Dermis microvascular lymphatic vessel endothelial cell (primary cell): ENCODE measurements at places on chromosomes 7 and 10.

DNA sequence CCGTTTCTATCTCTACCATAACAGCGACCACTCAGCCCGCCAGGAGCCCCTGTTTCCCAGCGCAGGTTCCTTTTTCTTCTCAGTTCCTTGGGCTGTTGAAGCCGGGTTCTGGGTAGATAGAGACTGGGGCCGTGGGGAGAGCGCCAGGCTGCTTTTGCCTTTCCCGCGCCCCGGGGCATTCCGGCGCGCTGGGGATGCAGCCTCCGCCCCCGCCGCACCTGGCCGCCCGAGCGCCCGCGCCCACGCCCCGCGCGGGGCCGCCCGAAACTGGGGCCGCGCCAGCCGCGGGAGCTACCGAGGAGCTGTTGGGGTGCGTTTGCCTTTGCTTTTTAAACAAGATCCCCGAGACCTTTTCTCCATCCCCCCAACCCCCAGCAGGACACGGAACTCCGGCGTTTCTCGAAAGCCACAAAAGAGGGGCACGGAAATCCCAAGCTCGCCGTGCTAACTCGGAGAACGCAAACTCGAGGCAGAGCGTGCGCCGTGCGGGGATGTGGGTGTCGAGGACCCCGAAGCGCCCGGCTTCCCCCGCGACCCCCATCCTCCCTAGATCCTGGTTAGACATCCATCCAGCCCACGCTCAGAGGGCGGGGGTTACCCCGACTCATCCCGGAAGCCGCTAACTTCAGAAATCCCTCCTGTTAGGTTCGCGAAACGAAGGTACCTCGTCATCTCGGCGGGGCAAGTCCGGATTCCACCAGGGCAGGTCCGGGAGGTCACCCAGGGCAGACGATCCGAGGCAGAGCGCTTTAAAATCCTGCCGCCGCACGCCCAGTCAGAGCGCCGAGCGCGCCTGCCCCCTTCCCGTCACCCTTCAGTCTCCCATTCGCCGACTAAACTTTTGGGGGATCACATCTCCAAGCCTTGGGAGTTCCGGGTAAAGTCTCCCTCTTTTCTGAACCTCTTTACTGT, 1.0 kb downstream of the GRM8 start:
- DNase-seq = no peak

DNA sequence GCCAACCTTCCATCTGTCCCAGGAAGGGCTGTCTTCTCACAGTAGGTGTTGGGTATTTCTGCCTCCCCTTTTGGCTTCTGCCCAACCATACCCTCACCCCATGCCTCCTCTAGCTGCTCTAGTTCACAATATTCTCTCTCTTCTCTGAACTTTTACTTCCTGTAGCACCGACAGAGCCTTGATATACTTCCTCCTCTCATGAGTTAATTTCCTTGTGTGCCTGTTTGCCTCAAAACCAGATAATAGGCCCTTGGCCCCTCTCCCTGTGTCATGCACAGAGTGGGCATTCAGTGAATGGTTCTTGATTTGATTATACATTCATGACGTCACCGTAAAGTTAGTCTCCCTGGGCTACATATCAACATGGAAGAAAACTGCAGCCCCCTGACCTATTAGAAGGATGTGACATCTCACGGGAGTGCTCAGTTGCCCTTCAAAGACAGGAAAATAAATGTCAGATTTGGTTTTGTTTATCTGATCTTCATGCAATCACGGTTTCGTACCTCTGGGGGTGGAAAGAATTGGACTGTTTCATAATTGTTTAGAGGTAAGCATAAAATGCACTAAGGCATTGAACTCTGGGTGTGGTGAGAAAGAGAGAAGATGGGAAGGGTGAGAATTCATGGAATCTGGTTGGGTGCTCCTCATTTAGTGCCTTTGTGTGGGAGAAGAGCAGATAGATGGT, 127.7 kb downstream of the ITIH5 start:
- DNase-seq = no peak

DNA sequence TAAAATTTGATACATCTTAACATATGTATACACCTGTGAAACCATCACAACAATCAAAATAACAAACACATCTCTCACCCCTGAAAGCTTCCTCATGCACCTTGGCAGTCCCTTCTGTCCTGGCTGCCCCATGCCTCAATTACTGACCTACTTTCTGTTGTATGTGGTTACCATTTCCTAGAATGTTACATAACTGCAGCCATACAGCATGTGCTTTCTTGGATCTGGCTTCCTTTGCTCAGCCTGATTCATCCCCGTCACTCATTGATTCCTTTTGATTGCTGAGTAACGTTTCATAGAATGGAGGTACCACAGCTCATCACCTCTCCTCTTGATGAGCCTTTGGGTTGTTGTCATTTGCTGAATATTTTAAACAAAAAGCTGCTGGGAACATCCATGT, 165.3 kb downstream of the CELF2 start:
- DNase-seq = no peak

GRCh38 chr7:2217716-2218443, 14.9 kb downstream of the MAD1L1 start:
- no peak for DNase-seq

GRCh38 chr7:92769394-92769699, 67.0 kb downstream of the CDK6 start:
- DNase-seq = no peak

- DNase-seq = no peak
Measured at GRCh38 chr10:47286116-47286505, 13.9 kb upstream of the GDF10 start.

- DNase-seq = no peak
Measured at GRCh38 chr7:36726806-36727503, 2.7 kb upstream of the AOAH start.

DNA sequence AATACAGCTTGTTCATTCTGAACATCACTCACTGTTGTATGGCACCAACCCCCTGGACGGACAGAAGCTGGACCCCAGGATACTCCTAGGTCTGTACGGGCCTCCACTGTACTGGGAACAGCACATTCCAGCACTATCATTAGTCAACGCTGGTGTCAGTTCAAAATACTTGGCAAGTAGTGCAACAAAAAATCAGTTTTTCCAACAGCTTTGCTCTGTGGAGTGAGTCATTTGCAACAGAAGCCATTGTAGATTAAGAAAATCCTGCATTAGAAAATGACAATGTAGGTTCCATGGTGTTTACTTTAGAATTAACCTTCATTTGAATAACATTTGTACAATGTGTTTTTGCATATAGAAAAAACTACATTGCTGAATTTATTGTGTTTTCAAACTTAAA, 266.6 kb downstream of the HDAC9 start:
- DNase-seq = no peak

DNA sequence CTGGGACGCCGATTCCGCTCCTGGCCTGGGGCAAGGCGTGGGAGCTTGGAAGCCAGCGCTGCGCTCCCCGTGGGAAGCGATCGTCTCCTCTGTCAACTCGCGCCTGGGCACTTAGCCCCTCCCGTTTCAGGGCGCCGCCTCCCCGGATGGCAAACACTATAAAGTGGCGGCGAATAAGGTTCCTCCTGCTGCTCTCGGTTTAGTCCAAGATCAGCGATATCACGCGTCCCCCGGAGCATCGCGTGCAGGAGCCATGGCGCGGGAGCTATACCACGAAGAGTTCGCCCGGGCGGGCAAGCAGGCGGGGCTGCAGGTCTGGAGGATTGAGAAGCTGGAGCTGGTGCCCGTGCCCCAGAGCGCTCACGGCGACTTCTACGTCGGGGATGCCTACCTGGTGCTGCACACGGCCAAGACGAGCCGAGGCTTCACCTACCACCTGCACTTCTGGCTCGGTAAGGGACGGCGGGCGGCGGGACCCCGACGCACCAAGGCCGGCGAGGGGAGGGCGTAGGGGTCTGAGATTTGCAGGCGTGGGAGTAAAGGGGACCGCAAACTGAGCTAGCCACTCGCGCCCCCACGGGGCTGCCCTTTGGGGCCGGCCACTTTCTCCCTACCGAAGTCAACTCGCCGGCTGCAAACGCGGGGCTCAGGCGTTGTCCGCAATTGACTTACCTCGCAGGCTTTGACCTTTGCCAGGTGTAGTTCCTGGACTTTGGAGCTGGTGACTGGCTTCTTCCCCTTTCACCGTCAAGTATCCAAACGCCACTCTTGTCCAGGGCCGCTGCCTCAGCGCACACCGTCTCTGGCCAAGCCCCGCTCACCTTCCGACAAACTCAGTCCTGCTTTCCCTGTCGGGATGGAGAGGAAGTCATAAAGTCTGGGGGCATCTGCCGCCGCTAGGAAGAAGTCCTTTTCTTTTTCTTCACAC, at the start of gene SCIN:
Gene SCIN, plus strand, starts transcription at position 187 of the 928 bp plus-strand sequence. Its CDS starts 67 bp downstream, at position 254.
- no peak for DNase-seq

DNA sequence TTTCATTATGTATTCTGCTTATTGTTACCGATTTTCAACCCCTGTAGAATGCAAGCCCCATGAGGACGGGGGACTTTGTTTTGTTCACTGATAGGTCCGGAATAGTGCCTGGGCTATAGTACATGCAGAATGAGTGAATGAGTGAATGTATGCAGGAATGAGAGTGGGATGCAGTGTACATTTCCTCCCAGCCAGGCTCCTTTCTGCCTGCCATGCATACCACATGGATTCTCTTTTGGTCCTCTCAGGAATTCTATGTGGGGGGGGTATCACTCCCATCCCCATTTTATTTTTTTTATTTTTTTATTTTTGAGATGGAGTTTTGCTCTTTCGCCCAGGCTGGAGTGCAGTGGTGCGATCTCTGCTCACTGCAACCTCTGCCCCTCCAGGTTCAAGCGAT, 16.7 kb downstream of the TRIM56 start:
- no peak for DNase-seq

GRCh38 chr7:133535308-133535707, 282.4 kb downstream of the EXOC4 start:
- no peak for DNase-seq

GRCh38 chr10:44886966-44887365, 24.2 kb upstream of the TMEM72 start:
- no peak for DNase-seq

GRCh38 chr7:101956130-101956529, 138.7 kb downstream of the CUX1 start:
- peak; percentile 58 for DNase-seq

- peak; percentile 96 for DNase-seq
Measured at GRCh38 chr7:112080441-112080840, 125.8 kb downstream of the DOCK4 start.

- DNase-seq = no peak
Measured at GRCh38 chr10:4653160-4653559, 172.8 kb upstream of the AKR1E2 start.

- no peak for DNase-seq
Measured at GRCh38 chr10:8049045-8049864, 5.2 kb upstream of the GATA3 start.

DNA sequence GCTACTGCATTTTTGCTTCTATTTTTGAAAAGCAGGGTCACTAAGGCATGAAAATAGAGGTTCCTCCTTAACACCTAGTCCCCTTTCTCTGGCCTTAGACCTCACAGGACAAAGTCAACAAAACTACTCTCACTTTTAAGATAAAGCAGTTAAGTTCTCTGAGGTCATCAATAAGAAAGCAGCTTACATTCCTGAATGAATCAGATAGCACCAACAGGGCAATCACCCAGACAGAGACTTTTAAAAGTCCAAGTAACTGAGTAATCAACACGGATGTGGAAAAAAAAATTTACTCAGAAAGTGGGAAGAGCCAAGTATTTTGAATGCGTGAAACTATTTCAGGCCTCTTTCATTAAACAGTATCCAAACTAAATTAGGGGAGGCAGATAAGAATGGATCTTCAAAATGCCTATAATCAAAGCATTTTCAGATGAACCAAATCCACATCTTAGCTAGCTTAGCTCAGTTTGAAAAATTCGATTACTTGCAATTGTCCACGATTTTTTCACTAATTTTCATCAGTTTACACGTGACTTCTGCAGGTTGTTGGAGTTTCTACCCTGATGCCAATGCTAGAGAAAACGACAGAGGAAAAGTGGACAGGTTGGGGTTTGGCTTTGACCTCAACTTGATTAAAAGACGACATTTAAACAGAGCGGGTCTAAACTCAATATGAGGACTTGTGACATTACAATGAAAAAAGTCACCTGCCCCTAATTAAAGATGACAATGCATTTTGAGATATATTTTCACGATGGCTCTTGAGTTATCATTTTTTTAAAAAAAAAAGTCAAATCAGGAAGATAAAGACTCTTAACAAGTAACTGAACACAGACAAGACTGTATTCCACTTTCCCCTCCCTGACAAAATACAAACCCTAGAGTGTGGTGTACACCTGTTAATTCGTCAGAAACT, 1.6 kb downstream of the BEND7 start:
- no peak for DNase-seq

GRCh38 chr10:93277360-93277759, 203.7 kb downstream of the CYP26A1 start:
- no peak for DNase-seq

- peak; percentile 88 for DNase-seq
Measured at GRCh38 chr10:133394064-133394663, at the start of gene MTG1. TSS of gene MTG1 (plus strand) at chr10:133394157. CDS start at chr10:133394221, 64 bp downstream.

DNA sequence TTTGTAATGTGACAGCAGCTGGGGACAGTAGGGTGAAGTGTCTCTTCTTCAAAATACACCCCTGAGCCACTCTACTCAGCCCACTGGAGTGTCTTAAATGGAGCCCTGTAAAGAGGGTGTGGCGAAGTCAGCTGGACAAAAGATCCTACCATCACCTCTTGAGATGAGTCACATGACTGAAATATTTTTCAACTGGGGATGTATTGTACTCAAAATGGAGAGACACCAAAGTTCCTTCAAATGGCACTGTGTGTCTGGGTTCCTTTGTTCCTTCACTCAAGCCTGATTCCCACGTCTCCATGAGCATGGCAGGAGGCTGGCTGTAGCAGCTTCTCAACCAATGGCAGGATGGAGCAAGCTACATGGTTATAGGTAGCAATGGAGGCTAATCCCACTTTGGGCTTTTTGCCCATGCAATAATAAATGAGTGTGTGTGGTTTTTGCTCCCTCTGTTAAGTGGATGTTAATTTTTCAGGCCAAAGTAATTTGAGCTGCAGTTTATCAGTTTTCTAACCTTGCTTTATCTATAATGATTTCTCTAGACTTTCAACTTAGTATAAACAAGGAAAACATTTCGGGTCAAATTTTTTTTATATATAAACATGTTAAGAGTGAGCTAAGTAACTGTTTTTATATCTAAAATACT, 68.2 kb downstream of the CLEC2L start:
- no peak for DNase-seq

DNA sequence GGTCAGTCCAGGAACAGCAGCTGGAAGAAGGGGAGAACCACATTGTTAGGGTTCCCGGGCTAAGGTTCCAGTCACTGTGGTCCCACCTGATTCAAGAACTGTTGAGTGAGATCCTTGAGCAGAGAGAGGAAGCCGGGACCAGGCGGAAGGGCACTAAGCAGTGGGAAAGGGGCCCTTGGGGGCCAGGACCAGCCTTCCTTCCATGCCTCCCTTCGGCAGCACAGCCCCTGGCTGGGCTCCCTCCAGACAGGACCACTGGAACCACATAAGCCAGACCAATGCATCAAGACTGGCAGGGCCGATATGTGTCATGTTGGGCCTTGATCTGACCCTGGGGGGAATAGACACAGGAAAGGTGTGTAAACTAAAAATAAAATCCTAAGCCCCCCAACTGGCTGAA, 103.9 kb downstream of the STRA8 start:
- no peak for DNase-seq

- DNase-seq = peak; percentile 92
Measured at GRCh38 chr7:129530795-129531391, 28.6 kb downstream of the SMKR1 start.
